Dermis blood vessel endothelial cell (primary cell): ENCODE measurements at places on chromosomes 7 and 10. TPM values are rescaled to one million over a fixed set of nuclear protein-coding genes. Genes with fewer than 3 reads are reported as not detected.

DNA sequence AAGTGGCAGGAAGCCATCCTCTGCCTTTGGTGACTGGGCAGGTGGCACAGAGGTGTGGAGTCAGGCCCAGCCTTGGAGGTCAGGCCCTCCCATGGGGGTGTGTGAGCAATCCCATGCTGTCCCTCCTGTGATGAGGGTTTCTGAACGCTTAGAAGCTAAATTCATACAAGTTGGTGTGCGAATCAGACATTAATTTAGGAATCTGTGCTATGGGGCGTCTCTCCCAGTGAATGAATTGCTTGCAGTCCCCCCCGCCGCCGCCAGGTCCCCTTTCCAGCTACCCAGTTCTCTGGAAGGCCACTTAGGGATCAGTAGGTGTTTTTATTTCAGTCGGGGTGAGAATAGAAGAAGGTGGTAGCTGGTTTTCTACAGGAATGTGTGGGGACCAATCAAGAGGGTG lies 37.5 kb downstream of the LRRC18 start:
- no peak for DNase-seq

- DNase-seq, result peak; percentile 92
These were observed 14.2 kb downstream of the DUSP5 start for GRCh38 chr10:110511734-110512449.

The ZNF679 gene
- not detected in 2 replicates for total RNA-seq

The NUTM2B gene
- total RNA-seq, result 0.33 and 0.51 TPM in 2 replicates

DNA sequence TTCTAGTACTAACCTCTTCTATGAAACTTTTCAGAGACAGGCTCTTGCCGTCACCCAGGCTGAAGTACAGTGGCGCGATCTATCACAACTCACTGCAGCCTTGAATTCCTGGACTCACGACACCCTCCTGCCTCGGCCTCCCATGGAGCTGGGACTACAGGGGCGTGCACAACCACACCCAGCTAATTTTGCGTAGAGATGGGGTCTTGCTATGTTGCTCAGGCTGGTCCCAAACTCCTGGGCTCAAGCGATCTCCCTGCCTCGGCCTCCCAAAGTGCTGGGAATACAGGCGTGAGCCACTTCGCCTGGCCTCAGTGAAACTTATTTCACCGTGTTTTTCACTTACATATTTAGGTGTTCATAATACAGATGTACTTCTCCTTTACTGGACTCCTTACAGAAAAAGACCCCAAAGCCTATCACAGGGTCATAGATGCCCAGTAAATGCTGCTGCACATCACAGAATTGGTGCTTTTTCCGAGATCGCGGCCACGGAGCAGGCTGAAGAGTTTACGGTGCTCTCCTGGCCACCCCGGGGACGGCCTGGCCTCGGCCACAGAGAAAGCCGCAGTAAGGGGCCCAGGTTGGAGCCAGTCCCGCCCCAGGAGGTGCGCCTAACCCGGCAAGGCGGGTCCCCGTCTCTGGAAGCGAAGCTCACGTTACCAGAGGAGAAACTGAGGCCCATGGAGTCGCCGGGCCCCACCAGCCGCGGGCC lies 595 bp downstream of the TBL2 start:
- DNase-seq, result peak; percentile 39

GRCh38 chr10:85919491-85920021 lies 447.0 kb downstream of the GRID1 start:
- DNase-seq, result no peak

GRCh38 chr10:7372504-7372903 lies 38.3 kb downstream of the SFMBT2 start:
- no peak for DNase-seq

DNA sequence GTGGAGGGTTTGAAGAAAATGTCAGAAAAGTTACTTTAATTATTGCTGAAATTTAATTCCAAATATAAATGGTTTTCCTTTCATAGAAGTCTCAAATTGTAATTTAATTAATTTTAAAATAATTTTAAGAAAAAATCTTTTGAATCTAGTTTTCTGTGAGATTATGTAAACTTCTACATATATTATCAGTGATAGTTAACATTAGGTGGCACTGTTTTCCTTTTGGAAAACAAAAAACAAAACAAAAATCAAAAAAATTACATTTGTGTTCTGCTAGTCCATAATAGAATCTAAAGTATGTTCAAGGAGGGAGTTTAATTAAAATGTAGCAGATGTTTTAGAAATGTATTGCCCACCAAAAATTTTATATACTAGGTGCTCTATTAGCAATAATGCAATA lies 1456.7 kb downstream of the REEP3 start:
- DNase-seq, result peak; percentile 12

- DNase-seq, result no peak
These were observed 15.5 kb upstream of the SEMA3C start for GRCh38 chr7:80934321-80934720.

GRCh38 chr7:52956379-52956915 lies 79.0 kb upstream of the POM121L12 start:
- DNase-seq, result no peak
